GM13977 (cell line): ENCODE measurements at places on chromosomes 11 and 22.
A peak's percentile ranks its signal among the peaks of the same experiment; 100 is the strongest.

DNA sequence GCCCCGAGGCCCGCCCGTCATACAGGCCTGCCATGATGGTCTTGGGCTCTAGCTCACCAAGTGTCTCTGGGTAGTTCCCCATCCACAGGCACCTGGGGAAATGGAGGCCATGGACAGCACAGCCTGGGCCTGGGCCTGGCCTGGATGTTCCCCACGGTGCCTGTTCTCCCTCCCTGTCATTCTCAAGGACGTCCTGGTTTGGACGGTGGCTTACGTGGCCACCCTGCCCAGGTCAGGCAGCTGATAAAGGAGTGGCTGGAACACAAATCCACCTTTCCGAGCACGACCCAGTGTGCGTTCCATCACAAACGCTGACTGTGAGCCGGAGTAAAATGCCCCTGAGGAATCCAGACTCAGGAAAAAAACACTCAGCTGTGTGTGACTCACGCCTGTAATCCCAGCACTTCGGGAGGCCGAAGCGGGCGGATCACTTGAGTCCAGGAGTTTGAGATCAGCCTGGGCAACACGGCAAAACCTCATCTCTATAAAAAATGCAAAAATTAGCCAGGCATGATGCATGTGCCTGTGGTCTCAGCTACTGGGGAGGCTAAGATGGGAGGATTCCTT is 41.2 kb upstream of the TESMIN start:
- no peak for DNase-seq

- no peak for DNase-seq
Observed at GRCh38 chr22:45571089-45571488, 68.4 kb downstream of the FBLN1 start.

- peak; percentile 44 for DNase-seq
Observed at GRCh38 chr11:78420796-78421209, 3.2 kb upstream of the GAB2 start.

GRCh38 chr11:110367571-110367970 is 62.2 kb upstream of the FDX1 start:
- no peak for DNase-seq

- no peak for DNase-seq
Observed at GRCh38 chr11:121964591-121964990, 151.4 kb downstream of the BLID start.

DNA sequence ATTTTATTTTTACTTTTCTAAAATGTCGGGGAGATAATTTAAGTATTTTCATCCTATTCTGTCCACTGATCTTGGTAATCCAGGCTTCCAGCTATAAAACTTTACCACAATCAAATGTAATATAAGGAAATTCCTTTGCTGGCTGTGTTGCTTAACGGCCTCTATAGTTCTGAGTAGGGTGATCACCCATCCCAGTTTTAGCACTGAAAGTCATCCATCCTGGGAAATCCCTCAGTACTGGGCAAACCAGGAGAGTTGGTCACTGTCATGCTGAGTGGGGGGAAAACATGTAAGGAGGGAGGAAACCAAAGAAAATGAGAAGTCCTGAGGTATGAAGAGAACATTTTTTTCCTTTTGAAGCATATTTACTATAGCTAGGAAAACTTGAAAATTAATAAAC is 12.8 kb upstream of the BACE1-AS start:
- no peak for DNase-seq

- DNase-seq: peak; percentile 34
Observed at GRCh38 chr22:40463683-40464082, 93.3 kb downstream of the SGSM3 start.

DNA sequence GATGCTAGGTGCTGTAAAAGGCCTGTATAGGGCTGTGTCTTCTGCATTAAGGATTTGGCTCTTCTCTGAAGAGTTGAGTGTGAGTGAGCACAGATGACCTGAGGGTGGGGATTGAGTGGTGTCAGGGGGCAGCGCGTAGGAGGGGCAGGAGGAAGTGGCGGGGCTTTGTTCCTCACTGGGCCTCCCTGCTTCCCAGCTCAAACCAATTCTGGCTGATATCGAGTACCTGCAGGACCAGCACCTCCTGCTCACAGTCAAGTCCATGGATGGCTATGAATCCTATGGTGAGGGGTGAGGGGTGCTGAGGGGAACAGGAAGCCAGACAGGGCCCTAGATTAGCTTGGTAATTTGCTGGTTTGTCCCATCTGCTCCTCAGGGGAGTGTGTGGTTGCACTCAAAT is 9.1 kb downstream of the PHOX2A start:
- DNase-seq: peak; percentile 23

GRCh38 chr11:114395736-114396135 is 4.6 kb downstream of the C11orf71 start:
- DNase-seq: no peak

- DNase-seq: no peak
Observed at GRCh38 chr11:47589977-47590861, 3.7 kb downstream of the FAM180B start.

DNA sequence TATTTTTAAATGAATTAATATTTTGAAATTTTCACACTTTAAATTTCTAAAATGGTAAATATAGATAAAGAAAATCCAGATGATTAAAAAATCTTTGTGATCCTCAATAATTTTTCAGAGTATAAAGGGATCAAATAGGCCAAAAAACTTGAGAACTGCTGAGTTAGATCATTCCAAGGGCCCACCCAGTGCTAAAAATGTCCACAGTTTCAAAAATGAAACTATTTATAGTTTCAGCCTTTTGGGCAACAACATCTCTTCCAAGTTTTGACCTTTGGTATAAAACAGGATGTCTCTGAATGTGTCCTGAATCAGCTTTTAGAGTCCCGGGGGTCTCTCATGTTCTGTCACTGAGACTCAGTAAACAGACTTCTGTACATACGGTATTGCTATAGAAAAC is 20.9 kb upstream of the BAIAP2L2 start:
- DNase-seq: no peak

- DNase-seq: peak; percentile 70
Observed at GRCh38 chr22:41576877-41577276, 12.8 kb downstream of the PMM1 start.

- no peak for DNase-seq
Observed at GRCh38 chr22:39259666-39260065, 14.9 kb upstream of the PDGFB start.

DNA sequence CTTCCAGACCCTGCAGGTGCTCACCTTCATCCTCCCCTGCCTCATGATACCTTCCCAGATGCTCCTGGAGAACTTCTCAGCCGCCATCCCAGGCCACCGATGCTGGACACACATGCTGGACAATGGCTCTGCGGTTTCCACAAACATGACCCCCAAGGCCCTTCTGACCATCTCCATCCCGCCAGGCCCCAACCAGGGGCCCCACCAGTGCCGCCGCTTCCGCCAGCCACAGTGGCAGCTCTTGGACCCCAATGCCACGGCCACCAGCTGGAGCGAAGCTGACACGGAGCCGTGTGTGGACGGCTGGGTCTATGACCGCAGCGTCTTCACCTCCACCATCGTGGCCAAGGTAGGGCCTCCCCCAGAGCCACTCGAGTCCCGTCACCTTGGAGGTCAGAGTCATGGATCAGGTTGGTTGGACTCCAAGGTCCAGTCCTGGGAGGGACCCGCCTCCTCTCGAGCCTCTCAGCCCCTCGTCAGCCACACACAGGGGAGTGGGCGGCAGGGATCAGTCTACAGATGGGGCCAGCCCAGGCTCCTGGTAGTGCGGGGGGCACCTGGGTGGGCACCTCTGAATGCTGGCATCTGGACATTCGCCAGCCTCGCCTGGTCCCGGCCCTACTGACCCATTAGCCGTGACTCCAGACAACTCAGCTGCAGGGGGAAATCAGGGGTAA is 34.8 kb upstream of the SLC22A12 start:
- no peak for DNase-seq

DNA sequence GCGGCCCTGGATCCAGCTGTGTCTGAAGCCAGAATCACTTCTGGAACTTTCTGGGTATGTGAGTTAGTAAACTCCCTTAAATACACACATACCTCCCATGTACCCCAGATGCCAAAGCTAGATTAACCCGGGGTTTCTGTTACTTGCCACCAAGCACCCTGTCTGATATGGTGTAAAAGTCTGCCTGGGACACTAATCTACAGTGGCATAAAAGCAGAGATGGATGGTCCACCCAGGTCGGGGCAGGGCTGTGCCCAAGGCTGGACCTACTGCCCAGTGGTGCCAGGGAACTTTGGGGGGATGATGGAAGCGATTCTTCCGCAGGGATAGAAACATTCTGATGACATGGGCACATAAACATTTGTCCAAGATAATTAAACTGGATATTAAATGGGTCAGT is 12.7 kb downstream of the MRGPRF start:
- DNase-seq: no peak

DNA sequence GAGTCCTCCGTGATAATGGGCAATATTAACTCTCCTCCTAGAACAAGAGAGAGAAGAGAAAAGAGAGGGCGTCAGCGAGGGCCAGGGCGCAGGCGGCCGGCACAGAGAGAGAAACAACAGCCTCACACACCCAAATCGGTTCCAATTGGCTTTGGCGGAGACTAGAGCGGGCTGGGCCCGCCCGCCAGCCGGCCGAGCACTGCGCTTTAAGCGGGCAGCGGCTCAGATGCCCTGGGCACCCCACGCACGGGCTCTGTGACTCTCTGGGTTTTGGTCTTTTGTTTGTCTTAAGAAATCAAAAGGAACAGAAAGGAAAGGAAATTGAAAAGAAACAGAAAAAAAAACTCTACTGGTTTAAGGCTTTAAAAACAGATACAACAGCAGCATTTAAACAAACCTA is 17.0 kb downstream of the SLC22A12 start:
- DNase-seq: no peak

- DNase-seq: no peak
Observed at GRCh38 chr11:9947231-9947864, 283.5 kb downstream of the SWAP70 start.

DNA sequence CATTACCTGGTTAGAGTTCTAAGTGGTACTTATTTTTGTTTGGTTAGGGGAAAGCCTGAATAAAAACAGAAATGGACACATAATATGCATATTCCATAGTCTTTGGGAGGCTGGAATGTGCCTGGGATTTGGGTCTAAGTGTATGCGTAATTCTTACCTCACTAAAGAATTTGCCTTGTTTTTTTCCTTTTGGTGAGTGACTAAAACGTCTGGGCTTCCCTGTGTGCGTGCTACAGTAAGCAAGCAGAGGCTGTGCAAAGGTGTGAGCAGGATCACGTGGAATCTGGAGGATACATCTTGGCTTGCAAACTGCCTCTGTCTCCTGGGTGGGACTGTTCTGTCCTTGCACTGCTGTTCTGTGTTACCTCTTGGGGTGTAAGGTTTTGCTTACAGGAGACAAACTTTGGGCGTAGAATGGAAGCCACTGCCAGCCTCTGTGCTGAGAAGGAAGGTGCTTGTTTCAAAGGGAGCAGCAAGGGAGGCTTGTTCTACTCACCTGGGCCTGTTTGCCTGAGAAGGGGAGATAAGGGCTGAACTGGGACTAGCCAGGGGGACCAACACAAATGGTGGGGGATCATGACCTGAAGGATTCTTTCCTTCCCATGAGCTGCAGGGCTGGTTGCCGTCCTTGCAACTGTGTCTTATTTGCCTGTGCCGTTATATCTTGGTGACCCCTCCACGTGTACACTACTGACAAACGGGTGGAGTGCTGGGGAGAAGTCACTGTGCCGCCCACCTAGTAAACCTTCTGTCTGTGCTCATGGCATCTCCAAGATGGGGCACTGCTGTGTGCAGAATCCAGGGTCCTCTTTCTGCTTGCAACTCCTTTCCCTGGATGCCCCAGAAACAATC is 4.5 kb downstream of the NEAT1 start:
- no peak for DNase-seq

- DNase-seq: no peak
Observed at GRCh38 chr11:64677441-64678023, 45.5 kb downstream of the NRXN2 start.

GRCh38 chr11:111605681-111606080 is 3.4 kb downstream of the SIK2 start:
- no peak for DNase-seq

GRCh38 chr22:45768490-45768889 is 96.9 kb downstream of the ATXN10 start:
- DNase-seq: no peak

DNA sequence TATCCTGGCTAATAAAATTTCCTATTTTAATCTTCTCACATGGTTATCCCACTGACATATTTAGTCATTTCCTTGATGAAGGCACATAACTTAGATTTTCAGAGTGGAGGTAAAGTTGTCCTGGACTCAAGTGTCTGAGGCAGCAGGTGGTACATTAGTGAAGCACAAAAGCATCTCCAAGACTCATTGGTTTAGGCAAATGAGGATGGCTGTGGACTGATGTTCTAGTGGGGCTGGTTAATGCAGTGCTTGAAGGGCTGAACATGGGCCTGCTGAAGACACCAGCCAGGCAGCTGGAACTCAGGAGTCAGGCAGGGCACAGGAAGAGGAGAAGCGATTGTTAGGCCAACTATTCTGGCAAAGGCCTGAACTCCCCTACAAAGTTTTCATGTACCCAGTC is 76.3 kb upstream of the SESN3 start:
- DNase-seq: no peak

GRCh38 chr22:37751449-37752188 is 54.8 kb downstream of the TRIOBP start:
- no peak for DNase-seq

- DNase-seq: no peak
Observed at GRCh38 chr22:46967445-46968358, 205.3 kb downstream of the TBC1D22A start.

GRCh38 chr11:61011950-61012736 is 40.7 kb downstream of the CD6 start:
- DNase-seq: no peak

GRCh38 chr11:29293825-29294224 is 723.0 kb downstream of the KCNA4 start:
- peak; percentile 9 for DNase-seq

GRCh38 chr11:79314906-79315689 is 125.7 kb downstream of the TENM4 start:
- no peak for DNase-seq

- no peak for DNase-seq
Observed at GRCh38 chr11:120211522-120212258, 858 bp downstream of the OAF start.

DNA sequence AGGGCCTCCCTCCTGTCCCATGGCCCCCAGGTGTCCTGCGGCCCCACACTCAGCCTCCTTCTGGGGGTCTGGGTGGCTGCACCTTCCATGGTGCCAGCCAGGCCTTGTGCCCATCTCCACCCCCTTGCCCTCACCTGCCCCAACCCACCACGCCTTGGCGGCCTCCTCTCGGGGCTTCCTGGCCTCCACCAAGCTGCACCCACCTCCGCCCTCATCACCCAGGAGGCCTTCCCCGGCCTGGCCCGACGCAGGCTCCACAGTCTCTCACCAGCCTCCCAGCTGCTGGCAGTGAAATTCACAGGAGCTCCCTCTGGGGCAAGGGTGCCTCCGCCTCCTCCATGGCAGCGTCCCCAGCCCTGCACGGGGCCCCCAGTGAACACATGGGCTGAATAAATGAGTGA is 35.9 kb upstream of the WNT7B start:
- no peak for DNase-seq

DNA sequence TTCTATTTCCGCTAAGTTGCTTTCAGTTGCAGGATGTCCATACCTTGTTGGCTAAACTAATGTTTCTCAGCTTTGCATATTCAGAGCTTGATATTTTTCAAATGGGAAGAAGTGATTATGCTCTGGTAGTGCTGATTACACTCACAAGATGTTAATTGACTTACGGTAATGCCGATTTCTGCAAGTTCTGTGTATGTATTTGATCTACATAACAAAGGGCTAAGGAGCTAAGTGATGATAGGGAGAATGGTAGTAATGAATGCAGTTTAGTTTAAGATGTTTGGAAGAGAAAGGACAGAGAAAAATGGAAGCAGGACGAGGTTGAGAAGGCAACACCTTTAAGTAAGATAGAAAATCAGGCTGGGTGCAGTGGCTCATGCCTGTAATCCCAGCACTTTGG is 61.4 kb downstream of the FAM83F start:
- DNase-seq: no peak
